Vagina (tissue), 2 donors: ENCODE measurements at places on chromosomes 1 and 21.

GRCh38 chr1:46533179-46533864, 18.1 kb downstream of the KNCN start:
- DNase-seq, result no peak

- DNase-seq, result peak; percentile 89
Measured at GRCh38 chr1:228141226-228142044, 1.4 kb downstream of the GUK1 start.

DNA sequence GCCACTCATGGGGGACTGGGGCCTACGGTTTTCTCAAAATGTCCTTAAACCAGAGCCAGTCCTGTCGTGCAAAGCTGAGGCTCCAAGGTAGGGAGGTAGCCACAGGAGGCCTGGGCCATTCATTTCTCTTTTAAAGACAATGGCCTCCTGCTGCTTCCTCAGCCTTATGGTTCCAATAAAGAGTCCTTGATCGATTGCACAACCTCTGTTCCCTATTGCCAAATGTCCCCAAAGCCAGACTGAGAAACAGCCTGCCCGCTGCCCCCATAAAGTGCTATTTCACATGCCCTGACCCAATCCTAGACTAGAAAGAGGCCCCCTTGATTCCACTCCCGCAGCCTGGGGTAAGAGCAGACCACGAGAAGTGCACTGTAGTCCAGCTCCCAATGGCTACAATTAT, 166.7 kb downstream of the CLIC6 start:
- DNase-seq, result no peak

GRCh38 chr1:244205906-244206305, 154.8 kb downstream of the ZBTB18 start:
- no peak for DNase-seq

DNA sequence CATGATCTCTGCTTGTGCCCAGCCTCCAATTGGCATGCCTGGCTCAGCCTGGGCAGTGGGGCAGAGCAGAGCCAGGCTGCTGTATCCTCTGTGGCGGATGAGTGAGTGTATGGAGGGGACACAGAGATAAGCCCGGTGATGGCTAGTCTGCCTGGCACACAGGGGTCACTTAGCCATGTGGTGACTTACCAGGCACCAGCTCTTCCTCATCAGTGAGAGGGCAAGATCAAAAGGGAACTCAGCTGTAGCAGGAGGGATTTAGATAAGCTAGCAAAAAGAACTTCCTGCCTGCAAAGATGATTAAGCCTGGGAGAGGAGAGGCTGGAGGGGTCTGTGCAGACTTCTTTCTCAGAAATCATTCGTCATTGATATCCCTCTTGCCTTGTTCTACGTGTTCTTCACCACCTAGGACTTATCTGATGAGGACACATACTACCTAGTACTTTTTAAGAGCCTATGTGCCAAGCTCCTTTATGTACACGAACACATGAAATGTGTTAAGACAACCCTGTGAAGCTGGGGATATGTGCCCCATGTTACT, 7.9 kb downstream of the KIF21B start:
- no peak for DNase-seq

DNA sequence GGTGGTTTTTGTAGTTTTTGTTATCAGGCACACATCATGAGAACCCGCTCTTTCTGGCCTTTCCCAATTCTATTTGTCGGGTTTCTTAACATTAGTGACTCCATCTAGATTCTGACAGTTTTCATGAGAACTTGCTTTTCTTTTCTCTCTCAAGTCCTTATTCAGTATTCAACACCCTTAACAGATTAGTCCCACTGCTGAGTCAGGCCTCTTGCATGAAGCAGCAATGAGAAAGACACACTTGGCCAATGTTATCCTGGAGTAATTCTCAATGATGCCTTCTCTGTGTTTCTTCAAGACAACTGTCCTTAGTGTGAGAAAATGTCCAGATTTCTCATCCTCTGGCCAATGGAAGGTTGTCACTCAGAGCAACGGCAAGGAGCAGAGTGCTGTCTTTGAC, 11.3 kb downstream of the FMO2 start:
- DNase-seq, result no peak

DNA sequence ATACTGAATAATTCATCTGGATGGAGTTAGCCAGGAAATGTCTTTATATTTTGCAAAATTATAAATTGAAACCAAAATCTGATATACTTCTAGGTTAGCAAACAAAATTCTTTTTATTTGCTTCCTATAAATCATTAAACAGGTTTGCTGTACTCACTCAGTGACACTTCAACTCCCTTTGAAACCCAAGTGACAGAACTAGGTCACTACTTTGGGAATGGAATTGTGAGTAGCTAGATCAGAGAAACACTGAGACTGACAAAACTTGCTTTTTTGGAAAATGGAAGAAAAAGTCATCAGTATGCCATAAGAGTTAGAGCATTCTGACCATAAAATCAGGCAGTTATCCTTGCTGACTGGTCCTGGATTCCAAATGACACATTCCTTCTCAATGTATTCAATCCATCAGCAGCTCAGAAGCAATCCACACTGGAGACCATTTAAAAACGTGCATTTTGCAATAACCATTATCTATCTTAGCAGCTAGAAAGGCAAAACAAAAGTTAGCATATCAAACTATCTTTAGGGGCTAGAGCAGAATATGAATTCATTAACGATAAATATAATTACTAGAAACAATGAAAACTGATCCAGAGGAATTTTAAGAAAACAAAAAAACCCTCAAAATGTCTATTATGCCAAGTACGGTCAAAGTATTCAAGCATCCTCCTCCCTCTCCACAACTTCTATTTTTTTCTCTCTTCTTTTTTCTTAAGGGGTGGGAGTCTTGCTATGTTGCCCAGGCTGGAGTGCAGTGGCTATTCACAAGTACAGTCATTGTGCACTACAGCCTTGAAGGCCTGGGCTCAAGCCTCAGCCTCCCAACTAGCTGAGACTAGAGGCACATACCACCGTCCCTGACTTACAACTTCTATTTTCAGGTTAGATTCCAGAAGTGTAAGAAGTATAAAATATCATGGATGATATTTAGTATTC, 60.1 kb downstream of the HNRNPR start:
- DNase-seq, result no peak

DNA sequence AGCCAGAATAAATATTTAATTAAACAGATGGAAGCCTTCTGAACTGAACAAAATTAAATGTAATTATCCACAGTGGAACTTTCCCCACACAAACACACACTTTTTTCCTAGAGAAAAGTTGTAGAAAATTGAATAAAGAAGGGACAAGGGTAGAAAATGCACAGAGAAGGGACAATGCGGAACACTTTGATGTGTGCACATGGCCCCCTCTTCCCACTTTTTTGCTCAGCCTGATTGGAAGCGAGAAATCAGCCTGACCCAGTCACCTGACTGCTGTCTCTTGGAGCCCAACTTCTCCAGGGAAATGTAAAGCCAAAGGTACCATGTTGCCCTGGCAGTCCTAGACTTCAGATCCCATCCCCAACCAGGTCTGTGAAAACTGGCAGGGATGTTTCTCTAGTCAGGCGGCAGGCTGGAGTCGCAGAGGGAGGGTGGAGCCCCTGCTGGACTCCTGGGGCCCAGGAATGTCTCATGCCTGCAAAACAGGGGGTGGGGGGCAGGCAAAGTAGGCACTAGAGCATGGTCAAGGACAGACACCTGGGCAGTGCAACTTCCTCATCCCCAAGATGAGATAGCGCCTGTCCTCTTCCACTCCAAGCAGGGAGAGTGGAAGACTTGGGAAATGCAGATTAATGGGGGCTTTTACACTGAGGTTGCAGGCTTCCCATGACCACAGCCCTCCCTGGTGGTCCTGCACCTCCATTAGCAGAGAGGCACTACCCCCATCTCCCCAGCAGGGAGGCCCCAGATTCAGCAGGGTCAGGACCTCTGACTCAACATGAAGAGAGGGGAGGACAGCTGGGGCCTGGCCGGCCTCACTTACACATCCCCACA, 2.8 kb downstream of the CERS2 start:
- no peak for DNase-seq

DNA sequence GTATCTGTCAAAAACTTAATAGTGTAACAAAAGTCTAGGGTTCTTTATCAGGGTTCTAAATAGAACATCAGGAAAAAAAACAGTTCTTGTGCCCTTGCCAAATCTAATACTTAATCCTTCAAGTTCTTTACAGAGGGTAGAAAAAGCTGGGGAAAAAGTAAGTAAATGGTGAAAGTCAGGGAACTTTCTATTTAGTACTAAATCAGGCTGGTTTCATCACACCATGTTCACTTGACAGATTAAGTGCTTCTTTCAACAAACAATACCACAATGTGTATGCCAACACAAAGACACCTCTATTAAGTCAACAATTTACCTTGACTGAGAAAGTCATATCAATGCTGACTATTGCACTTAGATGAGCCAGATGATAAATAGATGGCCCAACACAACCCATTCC, 9.7 kb downstream of the DBT start:
- no peak for DNase-seq

DNA sequence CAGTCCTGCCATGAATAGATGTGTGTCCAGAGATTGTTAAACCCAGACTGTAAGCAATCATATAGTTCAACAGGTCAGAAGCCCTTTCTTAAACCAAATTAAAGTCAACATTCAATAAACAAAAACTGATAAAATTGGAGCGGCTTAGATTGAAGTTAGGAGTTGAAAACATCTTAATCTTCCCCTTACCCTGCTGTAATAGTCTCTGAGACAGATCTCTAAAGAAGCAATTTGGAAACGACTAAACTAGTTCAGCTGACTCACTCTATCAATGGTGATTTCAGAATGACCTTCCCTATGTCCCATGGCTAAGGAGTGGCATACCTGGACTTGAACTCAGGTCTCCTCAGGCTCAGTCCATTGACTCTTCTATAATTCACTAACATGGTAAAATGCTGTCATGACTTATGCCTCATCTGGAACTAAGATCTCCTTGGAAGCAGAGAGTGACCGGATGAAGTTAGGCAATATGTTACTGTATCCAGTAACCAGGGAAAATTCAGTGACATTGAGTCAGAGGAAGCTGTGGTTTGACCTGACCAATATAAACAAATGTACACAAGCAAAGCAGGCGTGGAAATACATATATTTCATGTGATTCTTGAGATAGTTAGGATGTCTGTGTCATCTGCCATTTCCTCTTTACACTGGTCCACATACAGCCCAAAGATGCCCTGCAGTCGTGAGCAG, 30.1 kb downstream of the SGIP1 start:
- no peak for DNase-seq

- DNase-seq, result no peak
Measured at GRCh38 chr1:91916811-91917460, 31.0 kb upstream of the TGFBR3 start.

- DNase-seq, result no peak
Measured at GRCh38 chr1:26700711-26701110, 4.9 kb downstream of the ARID1A start.

DNA sequence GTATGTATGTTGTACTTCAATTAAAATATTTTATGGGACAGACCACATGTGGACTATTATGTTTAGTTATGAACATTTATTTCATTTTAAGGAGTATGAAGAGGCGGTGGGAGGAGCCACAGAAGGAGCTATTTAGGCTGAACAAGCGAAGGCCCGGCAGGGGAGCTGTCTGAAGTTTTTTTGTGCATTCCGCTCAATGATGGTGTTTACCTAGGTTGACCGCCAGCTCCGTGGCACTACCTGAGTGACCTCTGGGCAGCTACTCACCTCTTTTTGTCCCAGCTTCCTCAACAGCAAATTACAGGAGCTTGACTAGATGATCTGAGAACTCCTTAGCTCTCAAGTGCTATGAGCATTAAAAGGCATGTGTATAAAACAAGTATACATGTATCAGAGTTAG, 32.7 kb upstream of the C1orf198 start:
- no peak for DNase-seq

DNA sequence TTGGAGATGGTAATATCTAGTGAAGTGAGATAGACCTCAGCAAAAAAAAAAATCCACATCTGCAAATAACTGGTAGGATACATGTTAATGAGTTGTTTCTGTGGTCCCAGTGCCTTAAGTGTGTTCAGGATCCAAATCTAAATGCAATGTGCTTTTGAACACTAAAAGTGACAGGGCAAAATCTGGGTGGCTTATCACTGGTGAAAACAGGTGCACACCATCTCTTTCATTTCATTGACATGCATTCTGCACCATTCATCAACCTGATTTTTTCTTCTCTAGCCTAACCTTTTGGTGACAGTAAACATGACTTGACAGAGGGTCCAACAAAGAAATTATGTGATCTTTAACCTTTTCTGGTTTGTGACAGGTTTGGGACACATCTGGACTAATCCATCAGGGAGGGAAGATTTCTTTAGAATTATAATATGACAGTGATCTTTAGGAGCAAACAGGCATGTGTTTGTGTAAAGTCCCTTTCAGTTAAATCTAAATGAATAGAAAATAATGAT, 201.6 kb upstream of the NEGR1 start:
- DNase-seq, result no peak

GRCh38 chr1:11098931-11099309, 749 bp downstream of the EXOSC10 start:
- no peak for DNase-seq

DNA sequence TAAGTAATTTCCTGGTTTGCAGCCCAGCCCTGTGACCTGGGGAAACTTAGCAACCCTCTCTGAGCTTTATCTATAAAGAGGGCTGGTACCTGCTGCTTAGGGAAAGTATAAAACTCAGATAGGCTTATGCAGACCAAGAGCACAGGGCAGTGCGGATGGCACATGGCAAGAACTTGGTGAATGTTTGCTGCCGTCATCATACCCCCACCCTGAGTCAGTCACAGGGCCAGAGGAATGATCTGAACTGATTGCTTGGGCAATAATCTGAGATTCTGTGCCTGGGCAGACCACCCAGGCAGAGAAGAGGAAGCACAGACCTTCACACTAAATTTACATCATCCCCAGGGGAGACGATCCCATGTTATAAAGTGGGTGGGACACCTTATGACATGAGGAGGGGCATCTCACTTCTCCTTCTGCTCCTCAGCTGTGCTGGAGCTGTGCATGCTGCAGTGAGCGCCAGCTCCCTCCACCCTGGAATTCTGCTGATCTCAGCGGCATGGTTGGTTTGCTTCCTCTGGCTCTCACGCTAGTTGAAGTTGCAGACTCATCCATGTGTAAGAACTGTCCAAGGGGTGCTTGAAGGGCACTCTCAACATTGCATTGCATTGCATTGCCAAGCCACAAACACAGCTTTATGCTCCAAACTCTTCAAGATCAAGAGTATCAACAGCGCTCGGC, 197.1 kb downstream of the AJAP1 start:
- DNase-seq, result no peak

DNA sequence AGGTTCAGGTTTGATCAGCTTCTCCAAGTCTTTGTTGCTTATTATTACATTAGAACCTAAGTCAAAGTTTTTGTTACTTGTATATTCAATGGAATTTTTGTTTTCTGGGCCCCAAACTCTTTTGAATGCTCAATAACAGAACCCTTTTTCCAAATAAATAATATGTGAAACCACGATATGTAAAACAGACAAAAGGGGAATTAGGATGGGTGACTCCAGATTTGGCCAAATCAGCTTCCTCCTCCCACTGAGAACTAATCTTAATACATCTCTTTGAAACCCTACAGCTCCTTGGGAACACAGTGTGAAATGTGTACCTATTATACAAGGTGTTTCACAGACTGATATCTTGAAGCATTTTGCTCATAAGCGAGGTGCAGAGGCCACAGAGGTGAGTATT, 67.0 kb upstream of the TNFSF18 start:
- DNase-seq, result no peak

GRCh38 chr1:33305816-33306652, 14.9 kb downstream of the A3GALT2 start:
- DNase-seq, result no peak
